ENCODE measurements at places on chromosomes 12 and 14.

- DNase-seq = no peak
These were observed 1040.4 kb downstream of the FLRT2 start for GRCh38 chr14:86570371-86570770.

DNA sequence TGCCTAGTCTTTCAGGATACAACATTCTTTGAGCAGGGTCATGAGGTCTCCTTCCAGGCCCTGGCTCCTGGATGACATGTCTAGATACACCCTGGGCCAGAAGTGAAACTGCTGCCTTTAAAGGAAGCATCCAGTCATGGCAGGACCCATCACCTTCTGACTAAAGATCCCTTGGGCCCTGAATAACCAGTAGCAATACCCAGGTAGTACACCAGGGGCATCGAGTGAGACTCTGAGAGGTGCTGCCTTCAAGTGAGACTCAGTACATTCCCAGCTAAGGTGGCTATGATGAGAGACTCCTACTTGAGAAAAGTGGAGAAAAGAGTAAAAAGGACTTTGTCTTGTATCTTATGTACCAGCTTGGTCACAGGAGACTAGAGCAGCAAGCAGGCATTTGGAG, 23.5 kb downstream of the OR6C68 start:
- DNase-seq = no peak

DNA sequence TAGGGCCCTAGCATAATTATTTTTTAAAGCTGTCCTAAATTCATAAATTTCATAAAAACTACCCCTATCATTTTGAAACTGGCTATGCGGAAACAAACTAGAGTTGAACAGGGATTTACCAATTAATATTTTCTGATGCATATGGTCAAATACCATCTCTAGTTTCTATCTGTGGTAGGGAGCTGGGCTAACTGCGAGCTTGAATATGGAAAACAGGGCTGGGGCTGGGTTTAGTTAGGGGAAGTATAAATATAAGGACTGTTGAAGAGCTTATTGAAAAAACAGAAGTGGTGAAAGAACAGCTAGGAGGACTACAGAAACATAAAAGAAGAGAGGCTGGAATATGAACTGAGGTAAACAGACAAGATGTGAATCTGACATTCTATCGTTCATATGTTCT, 91.8 kb downstream of the SLC38A1 start:
- no peak for DNase-seq

- DNase-seq = no peak
These were observed 592 bp downstream of the KRT7 start for GRCh38 chr12:52233462-52234207.

GRCh38 chr14:61489932-61490331, 168.6 kb downstream of the PRKCH start:
- no peak for DNase-seq

- DNase-seq = peak; percentile 69
These were observed at the start of gene MANSC1 for GRCh38 chr12:12349711-12350665. Gene MANSC1 (minus strand): TSS chr12:12350242. CDS start chr12:12343314, 6,928 bp downstream.

All from A673 (cell line).